ENCODE measurements at places on chromosomes 2 and 18.
A peak's percentile ranks its signal among the peaks of the same experiment; 100 is the strongest.

DNA sequence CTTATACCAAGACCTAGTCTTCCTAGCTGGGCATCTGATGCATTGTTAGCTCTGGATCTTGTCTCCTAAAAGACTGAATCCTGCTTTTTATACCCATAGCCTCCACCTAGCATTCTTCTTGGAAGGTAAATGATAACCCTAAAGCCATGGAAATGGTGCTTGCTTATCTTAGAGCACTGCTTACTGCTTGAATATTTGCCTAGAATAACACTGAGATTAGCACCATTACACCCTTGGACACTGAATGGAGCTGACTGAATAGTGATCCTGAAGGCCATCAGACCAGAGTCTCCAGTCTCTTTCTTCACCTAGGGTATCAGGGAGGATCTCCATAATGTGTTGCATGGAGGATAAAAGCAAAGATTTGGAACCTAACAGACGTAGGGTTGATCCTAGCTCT, 50.3 kb upstream of the UGP2 start:
- H3K27ac ChIP-seq, result no peak overlapping the region
- peaks cover 22% of the 10 kb centered on the region for H3K4me1 ChIP-seq
- H3K36me3 ChIP-seq, result no peaks in the 10 kb centered on the region
- no peak overlapping the region for H3K4me3 ChIP-seq
- no peaks in the 10 kb centered on the region for H3K27me3 ChIP-seq
- no peak for DNase-seq

DNA sequence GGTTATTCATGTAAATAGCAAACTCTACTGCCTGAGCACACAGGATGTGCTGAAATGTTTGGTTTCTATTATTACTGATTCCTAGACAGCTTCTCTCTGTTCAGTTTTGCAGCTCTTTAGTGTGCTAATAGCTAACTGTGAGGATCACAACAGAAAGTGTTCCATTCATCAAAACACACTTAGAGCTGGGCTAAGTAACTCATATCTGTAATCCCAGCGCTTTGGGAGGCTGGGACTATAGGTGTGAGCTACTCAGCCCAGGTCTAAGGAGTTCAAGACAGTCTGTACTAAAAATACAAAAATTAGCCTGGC, 63.2 kb downstream of the MOGAT1 start:
- H3K4me1 ChIP-seq, result peaks cover 36% of the 10 kb centered on the region
- H3K27ac ChIP-seq, result peak overlapping the region; percentile 84
- H3K36me3 ChIP-seq, result no peaks in the 10 kb centered on the region
- no peaks in the 10 kb centered on the region for H3K27me3 ChIP-seq
- peak overlapping the region; percentile 21 for H3K4me3 ChIP-seq
- DNase-seq, result no peak

GRCh38 chr2:184154438-184154837, 443.9 kb upstream of the ZNF804A start:
- H3K36me3 ChIP-seq, result no peaks in the 10 kb centered on the region
- no peak overlapping the region for H3K27ac ChIP-seq
- no peaks in the 10 kb centered on the region for H3K27me3 ChIP-seq
- H3K4me3 ChIP-seq, result no peak overlapping the region
- H3K4me1 ChIP-seq, result no peaks in the 10 kb centered on the region
- no peak for DNase-seq

DNA sequence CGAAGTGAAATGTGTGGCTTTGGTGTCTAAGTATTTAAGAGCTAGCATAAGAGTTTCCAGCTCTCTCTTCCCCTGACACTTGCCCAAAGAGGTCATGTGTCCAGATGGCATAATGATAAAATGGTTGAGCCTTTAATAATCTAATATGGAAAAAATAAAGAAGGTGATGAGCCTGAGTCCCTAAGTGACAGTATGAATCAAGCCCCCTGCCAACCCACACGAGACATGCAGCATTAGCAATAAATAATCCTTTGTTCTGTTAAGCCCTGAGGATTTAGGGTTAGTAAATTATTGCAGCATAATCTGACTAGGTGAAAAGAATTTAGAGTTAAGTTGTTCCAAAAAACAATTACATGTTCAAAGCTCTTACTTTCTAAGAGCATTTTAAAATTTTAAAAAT, 217.2 kb upstream of the CCDC150 start:
- no peak overlapping the region for H3K27ac ChIP-seq
- no peaks in the 10 kb centered on the region for H3K4me1 ChIP-seq
- no peak overlapping the region for H3K4me3 ChIP-seq
- no peaks in the 10 kb centered on the region for H3K27me3 ChIP-seq
- no peaks in the 10 kb centered on the region for H3K36me3 ChIP-seq
- no peak for DNase-seq

DNA sequence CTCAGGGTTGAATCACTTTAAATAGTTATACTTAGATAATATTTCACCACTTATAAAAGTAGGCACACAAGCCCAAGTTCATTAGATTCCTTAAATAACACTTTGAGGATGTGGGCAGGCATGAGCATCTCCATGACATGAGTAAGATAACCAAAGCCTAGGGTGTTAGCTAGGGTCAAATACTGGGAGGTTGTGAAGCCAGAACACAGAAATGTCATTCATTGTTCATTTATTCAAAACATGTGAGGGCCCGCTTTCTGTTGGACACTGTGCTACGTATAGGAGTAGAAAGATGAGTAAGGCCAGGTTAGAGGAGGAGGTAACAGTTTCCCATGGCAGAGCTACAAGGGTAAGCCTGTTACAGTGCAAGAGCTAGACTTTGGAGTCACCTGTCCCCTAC, 93.5 kb upstream of the NEDD4L start:
- no peaks in the 10 kb centered on the region for H3K36me3 ChIP-seq
- H3K27ac ChIP-seq, result no peak overlapping the region
- no peak overlapping the region for H3K4me3 ChIP-seq
- DNase-seq, result no peak
- peaks cover 3% of the 10 kb centered on the region for H3K4me1 ChIP-seq

GRCh38 chr2:38074764-38075506, 1.0 kb downstream of the CYP1B1 start:
- no peaks in the 10 kb centered on the region for H3K36me3 ChIP-seq
- H3K27ac ChIP-seq, result no peak overlapping the region
- peaks cover 12% of the 10 kb centered on the region for H3K4me1 ChIP-seq
- H3K27me3 ChIP-seq, result peaks cover 14% of the 10 kb centered on the region
- peak overlapping the region; percentile 83 for H3K4me3 ChIP-seq
- DNase-seq, result no peak

GRCh38 chr2:152347076-152347475, 12.1 kb downstream of the FMNL2 start:
- no peak overlapping the region for H3K4me3 ChIP-seq
- peaks cover 5% of the 10 kb centered on the region for H3K4me1 ChIP-seq
- no peaks in the 10 kb centered on the region for H3K36me3 ChIP-seq

- no peak for DNase-seq
- no peaks in the 10 kb centered on the region for H3K4me1 ChIP-seq
- no peak overlapping the region for H3K4me3 ChIP-seq
- no peak overlapping the region for H3K27ac ChIP-seq
- no peaks in the 10 kb centered on the region for H3K36me3 ChIP-seq
These were observed 233.2 kb upstream of the SMAD7 start for GRCh38 chr18:49183921-49184320.

- H3K27me3 ChIP-seq, result no peaks in the 10 kb centered on the region
- H3K27ac ChIP-seq, result no peak overlapping the region
- no peak for DNase-seq
- H3K4me1 ChIP-seq, result no peaks in the 10 kb centered on the region
These were observed 695.4 kb upstream of the ID2 start for GRCh38 chr2:7986431-7986830.

- H3K4me3 ChIP-seq, result no peak overlapping the region
- DNase-seq, result no peak
- H3K27me3 ChIP-seq, result no peaks in the 10 kb centered on the region
- no peak overlapping the region for H3K27ac ChIP-seq
- peaks cover 8% of the 10 kb centered on the region for H3K36me3 ChIP-seq
- H3K4me1 ChIP-seq, result no peaks in the 10 kb centered on the region
These were observed 11.6 kb upstream of the RBFA start for GRCh38 chr18:80022613-80023012.

GRCh38 chr2:85183076-85183475, 49.9 kb downstream of the TCF7L1 start:
- peaks cover 5% of the 10 kb centered on the region for H3K4me1 ChIP-seq

GRCh38 chr2:118319271-118319684, 231.0 kb downstream of the INSIG2 start:
- H3K36me3 ChIP-seq, result no peaks in the 10 kb centered on the region
- H3K4me3 ChIP-seq, result no peak overlapping the region
- DNase-seq, result no peak
- H3K4me1 ChIP-seq, result no peaks in the 10 kb centered on the region

DNA sequence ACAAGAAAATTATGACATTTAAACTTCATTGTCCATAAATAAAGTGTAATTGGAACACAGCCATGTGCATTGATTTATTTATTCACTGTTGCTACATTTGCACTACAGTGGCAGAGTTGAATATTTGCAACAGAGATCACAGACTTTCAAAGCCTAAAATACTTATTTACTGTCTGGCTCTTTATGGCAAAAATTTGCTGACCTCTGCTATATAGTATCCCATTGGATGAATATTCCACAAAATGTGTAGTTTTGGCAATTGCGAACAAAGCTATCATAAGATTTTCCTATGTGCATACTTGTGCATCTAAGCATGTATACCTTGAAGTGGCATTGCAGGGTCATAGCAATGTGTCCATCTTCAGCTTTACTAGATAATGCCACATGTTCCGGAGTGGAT, 32.1 kb downstream of the CCDC85A start:
- H3K27ac ChIP-seq, result no peak overlapping the region
- H3K27me3 ChIP-seq, result no peaks in the 10 kb centered on the region
- no peak for DNase-seq
- no peaks in the 10 kb centered on the region for H3K36me3 ChIP-seq
- H3K4me1 ChIP-seq, result no peaks in the 10 kb centered on the region

DNA sequence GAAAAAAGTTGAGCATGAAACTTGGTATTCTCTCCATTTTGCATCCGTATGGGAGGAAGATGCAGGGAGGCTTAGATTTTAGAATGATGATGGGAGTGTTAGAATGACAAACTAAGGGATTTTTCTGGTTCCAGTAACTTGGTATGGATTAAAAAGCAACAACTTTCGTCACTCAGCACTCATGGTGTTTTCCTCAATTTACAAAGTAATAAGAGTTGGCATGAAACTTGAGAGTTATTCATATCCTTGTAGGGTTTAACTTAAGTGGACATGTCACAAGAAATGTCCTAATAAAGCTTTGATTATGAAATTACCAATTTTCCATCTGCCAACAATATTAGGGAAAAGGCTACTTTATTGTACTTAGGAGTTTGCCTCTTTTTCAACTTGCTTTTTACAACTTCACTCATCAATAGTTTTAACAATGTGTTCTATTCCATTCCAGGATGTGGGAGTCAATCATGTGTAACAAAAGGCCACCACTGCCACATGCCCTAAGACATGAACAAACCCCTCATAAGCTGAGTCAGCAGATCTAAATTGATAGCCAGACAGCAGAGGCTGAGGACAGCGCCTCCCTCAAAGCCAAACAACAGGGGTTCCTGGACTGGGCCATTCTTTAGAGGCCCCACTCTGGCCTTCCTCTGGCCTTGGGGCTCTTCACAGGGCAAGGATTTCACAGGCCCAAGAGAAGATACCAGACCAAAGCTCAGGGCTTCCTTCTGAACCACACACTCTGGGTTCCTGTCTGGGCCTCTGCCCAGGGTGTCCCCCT, 265.8 kb downstream of the TNS1 start:
- no peak for DNase-seq
- H3K27ac ChIP-seq, result peak overlapping the region; percentile 79
- H3K27me3 ChIP-seq, result no peaks in the 10 kb centered on the region
- peaks cover 58% of the 10 kb centered on the region for H3K36me3 ChIP-seq
- H3K4me1 ChIP-seq, result peaks cover 34% of the 10 kb centered on the region

DNA sequence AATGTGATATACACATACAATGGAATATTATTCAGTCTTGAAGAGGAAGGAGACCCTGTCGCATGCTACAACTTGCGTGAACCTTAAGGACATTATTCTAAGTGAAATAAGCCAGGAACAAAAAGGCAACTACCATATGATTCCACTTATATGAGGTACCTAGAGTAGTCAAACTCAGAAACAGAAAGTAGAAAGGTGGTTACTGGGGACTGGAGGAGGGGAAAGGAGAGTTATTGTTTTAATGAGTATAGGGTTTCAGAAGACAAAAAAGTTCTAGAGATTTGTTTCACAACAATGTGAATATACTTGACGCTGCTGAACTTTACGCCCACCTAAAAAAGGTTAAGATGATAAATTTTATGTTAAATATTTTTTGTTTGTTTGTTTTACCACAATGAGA, 47.0 kb downstream of the CXCR4 start:
- no peak overlapping the region for H3K27ac ChIP-seq
- no peaks in the 10 kb centered on the region for H3K4me1 ChIP-seq
- H3K27me3 ChIP-seq, result no peaks in the 10 kb centered on the region
- no peak for DNase-seq

DNA sequence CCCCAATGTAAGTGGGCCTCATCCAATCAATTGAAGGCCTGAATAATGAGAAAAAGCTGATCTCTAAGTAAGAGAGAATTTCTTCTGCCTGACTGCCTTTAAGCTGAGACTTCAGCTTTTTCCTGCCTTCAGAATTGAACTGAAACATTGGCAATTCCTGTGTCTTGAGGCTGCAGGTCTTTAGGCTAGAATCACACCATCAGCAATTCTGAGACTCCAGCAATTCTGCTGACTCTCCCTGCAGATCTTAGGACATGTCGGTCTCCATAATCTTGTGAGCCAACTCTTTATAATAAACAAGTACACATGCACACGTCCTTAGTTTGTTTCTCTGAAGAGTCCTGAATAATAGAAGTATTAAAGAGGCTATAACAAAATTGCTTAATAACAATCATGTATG, 209.1 kb downstream of the FSIP2 start:
- H3K4me3 ChIP-seq, result no peak overlapping the region
- DNase-seq, result no peak
- H3K27ac ChIP-seq, result no peak overlapping the region
- H3K36me3 ChIP-seq, result no peaks in the 10 kb centered on the region
- no peaks in the 10 kb centered on the region for H3K27me3 ChIP-seq

- no peak overlapping the region for H3K27ac ChIP-seq
- H3K27me3 ChIP-seq, result no peaks in the 10 kb centered on the region
- DNase-seq, result no peak
- no peaks in the 10 kb centered on the region for H3K36me3 ChIP-seq
- no peak overlapping the region for H3K4me3 ChIP-seq
- no peaks in the 10 kb centered on the region for H3K4me1 ChIP-seq
These were observed 316.8 kb downstream of the PIK3C3 start for GRCh38 chr18:42271647-42272414.

GRCh38 chr18:10752382-10752781, 226.6 kb downstream of the NAPG start:
- H3K4me1 ChIP-seq, result no peaks in the 10 kb centered on the region
- H3K36me3 ChIP-seq, result no peaks in the 10 kb centered on the region
- H3K4me3 ChIP-seq, result no peak overlapping the region
- H3K27me3 ChIP-seq, result no peaks in the 10 kb centered on the region
- no peak for DNase-seq

- H3K4me3 ChIP-seq, result no peak overlapping the region
- H3K27me3 ChIP-seq, result no peaks in the 10 kb centered on the region
- no peaks in the 10 kb centered on the region for H3K36me3 ChIP-seq
- H3K4me1 ChIP-seq, result no peaks in the 10 kb centered on the region
- H3K27ac ChIP-seq, result peak overlapping the region; percentile 71
These were observed 18.2 kb downstream of the GNLY start for GRCh38 chr2:85712336-85712735.

GRCh38 chr2:149616681-149617456, 29.3 kb upstream of the MMADHC start:
- no peaks in the 10 kb centered on the region for H3K36me3 ChIP-seq
- H3K27me3 ChIP-seq, result no peaks in the 10 kb centered on the region
- no peak for DNase-seq

GRCh38 chr2:68245066-68245465, 7.3 kb downstream of the PPP3R1 start:
- H3K4me3 ChIP-seq, result no peak overlapping the region
- H3K36me3 ChIP-seq, result no peaks in the 10 kb centered on the region
- peaks cover 37% of the 10 kb centered on the region for H3K4me1 ChIP-seq
- H3K27ac ChIP-seq, result no peak overlapping the region
- no peak for DNase-seq
- no peaks in the 10 kb centered on the region for H3K27me3 ChIP-seq
